GDM1 (cell line): ENCODE measurements at places on chromosomes 6 and 20.

GRCh38 chr6:90537027-90537426 is 49.8 kb downstream of the MAP3K7 start:
- no peak for DNase-seq

- no peak for DNase-seq
These were observed 270.4 kb upstream of the PLCB4 start for GRCh38 chr20:8798505-8798904.

- DNase-seq: no peak
These were observed 83.4 kb downstream of the JARID2 start for GRCh38 chr6:15329197-15329671.

DNA sequence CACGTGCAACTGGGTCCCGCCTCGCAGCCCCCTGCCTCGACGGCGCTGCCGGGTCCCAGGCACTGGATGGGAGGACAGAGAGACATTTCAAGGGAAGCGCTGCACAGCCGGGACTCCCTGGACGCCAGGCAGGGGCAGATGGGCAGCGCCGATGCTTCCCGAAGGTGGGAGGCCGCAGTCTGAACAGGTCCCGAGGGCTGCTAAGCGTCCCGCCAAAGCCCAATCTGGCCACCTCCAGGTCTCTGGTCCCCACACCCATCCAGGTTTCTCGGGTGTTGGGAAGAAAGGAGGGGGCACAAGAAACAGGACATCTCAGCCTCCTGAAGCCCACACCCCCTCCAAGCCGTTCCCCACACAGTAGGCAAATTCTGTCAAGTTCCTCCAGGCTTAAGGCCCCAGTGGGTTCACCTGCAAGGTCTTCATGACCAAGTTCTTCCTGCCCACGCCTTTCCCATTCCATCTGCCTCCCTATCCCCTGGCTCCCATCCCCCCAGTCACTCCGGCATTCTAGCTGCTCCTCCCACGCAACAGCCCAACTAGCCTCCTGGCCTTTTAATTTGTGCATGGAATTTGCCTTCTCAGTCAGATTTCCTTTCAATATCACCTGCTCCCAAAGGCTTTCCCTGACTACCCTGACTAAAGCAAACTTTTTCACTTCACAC is 5.4 kb upstream of the CPXM1 start:
- no peak for DNase-seq

DNA sequence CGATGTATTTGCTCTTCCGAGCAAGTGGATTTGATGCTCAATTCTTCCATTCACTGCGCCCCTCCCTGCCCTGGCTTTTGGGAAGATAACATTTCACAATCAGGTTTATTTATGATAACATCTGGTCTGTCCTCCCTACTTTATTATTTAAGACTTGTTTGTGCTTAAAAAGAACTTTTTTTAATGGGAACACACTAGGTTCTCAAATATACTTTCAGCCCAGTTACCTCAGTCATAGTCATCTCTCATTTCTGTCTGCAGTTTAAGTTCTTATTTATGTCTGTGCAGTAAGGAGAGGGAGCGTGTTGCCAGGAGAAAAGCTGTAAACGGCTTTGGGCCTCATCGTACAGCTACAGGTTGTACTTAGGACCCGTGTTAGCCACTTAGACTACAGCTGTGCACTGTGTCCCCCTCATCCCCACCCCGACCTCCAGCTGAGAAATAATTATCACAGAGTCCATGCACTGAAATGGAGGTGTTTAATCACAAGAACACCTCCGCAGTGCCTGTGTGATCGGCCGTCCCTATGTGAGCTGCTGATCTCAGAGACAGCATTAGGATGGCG is 99.3 kb downstream of the RPP40 start:
- no peak for DNase-seq

DNA sequence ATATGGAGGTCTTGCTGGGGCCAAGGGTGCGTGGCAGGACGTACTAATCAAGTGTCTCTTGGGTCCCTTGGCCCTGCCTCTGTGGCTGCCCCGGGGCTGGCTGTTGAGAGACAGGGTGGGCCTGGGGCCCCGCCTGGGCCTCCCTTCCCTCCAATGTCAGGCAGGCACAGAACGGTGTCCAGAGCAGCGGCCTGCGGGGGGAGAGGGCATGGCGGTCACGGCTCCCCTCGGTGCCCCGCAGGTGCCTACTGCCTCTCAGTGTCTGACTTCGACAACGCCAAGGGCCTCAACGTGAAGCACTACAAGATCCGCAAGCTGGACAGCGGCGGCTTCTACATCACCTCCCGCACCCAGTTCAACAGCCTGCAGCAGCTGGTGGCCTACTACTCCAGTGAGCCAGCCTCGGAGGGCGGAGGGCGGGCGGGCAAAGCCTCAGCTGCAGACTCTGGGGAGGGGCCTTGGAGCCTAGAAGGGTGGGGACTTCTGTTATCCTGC is 50.0 kb downstream of the SRC start:
- no peak for DNase-seq
